Naive thymus-derived CD8-positive, alpha-beta T cell (primary cell): ENCODE measurements at places on chromosomes 12 and 14. TPM values are rescaled to one million over a fixed set of nuclear protein-coding genes. Genes with fewer than 3 reads are reported as not detected.

The GALNT4 gene
- polyA plus RNA-seq: 2.0 TPM

DNA sequence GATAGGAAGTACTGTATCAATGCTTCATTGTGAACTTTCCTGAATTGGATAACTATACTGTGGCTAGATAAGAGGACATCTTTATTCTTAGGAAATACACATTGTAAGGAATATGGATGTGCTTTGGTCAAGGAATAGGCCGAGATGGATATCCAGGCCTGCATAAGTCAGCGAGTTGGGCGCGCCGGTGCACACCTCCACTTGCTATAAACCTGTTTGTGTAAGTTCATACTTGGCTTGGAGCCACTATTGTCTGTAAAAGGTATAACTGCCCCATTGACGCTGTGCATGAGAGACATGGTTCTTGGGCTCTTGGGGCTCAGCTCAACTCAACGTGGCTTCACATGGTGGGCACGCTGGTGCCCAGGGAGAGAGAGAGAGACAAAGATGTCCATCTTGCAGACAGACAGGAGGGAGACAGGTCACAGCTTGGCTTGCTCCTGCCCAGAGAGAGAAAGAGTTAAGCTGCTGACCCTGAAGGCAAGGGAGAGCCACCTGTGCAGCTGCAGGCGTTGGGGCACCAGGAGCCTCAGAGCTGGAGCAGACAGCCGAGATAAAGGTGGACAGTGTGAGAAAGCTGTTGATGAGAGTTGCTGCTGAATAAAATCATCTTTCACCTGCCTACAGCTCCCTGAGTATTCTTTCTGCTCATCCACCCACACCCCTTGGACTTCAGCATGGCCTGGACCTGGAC, 34.1 kb upstream of the COCH start:
- no peak for DNase-seq

- no peak for DNase-seq
These were observed 301.8 kb upstream of the TMPO start for GRCh38 chr12:98213556-98213955.

The RIMKLB gene
- 4.0 TPM for polyA plus RNA-seq

DNA sequence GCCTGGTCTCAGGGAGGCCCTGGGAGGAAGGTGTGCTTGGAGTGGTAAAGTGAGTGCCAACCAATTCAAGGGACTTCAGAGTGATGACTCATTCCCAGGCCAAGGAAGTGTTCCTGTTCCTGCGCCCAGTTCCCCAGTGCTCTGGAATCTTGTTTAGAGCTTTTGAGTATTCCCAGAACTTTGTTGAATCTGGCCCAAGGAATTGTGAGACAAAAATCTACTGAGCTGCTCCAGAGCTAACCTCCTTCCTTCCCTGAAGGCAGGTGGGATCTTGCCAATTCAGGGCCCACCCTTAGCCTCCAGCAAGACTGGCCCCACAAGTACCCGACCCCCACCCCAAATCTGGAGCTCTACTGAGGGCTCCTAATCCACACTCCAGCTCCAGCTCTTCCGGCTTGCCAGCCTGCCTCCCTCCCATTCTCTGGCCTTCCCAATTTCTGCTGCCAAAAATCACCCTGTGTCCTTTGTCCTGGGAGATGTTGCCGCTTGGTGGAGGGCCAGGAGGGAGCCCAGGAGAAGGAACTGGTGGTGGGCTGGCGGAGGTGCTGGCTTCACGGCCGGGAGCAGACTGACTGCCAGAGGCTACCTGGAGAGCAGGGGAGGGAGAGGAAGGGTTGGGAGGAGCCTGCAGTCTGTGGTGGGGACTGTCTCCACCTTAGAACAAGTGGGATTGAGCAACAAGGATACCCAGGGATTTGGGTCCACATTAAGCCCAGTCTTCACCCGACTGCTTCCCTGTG, 2.0 kb upstream of the ATN1 start:
- DNase-seq: no peak

GRCh38 chr12:3672113-3672509, 80.8 kb downstream of the CRACR2A start:
- DNase-seq: no peak

- no peak for DNase-seq
These were observed 349.2 kb downstream of the BCAT1 start for GRCh38 chr12:24599736-24600135.

GRCh38 chr12:112907415-112908157, 824 bp downstream of the OAS1 start:
- DNase-seq: no peak

The SPIC gene
- polyA plus RNA-seq: not detected

The INHBC gene
- polyA plus RNA-seq: not detected

The OR4E2 gene
- not detected for polyA plus RNA-seq

- DNase-seq: no peak
These were observed 25.3 kb downstream of the JDP2 start for GRCh38 chr14:75452900-75453816.

DNA sequence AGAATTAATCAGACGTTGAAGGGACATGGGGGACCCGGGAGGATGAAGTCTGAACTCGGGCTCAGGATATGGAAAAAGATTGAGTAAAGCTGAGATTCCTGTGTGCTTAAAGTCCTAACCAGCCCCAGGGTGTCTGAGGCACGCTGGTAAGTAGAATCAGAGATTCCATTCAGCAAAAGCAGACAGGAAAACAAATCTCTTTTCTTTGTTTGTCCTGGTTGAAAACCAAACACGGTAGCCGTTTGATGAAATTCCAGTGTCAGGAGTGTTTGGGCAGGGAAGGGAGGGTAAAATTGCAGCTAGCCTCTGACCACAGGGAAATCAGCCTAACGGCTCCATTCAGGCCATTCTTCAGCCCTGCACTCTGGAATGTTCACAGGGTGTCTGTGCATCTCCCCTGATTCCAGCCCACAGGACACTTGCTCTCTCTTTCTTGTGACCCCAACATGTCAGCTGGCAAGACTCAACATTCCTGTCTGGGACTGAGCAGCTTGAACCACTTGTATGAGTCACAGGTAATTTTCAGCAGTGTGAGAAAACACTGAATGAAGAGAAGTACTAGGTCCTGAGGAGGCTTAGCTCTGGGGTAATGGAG, 31.0 kb downstream of the NINJ2 start:
- no peak for DNase-seq

The GALNT9 gene
- not detected for polyA plus RNA-seq

The TEX52 gene
- polyA plus RNA-seq: not detected

The DLK1 gene
- not detected for polyA plus RNA-seq

GRCh38 chr12:107378609-107379008, 285.3 kb upstream of the CRY1 start:
- no peak for DNase-seq

GRCh38 chr12:49253033-49253623, 11.8 kb upstream of the TUBA1C start:
- DNase-seq: no peak

DNA sequence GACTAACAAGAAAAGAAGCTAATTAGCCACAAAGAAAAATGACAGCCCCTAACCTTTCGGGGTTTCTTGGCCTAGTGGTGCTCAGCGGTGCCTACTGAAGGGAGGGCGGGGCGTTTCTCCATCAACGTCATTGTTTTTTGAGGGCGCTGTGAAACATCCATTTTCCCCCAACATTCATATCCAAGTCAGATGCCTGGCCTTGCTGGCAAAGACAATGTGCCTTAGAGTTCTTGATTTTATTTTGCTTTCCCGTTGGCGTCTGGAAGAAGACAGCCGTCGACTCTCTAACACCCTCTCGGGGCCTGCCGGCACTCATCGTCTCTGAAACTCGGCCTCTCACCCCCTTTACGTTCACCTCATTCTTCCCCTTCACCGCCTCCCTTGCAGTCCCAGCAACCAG, 154.5 kb downstream of the PHETA1 start:
- no peak for DNase-seq

DNA sequence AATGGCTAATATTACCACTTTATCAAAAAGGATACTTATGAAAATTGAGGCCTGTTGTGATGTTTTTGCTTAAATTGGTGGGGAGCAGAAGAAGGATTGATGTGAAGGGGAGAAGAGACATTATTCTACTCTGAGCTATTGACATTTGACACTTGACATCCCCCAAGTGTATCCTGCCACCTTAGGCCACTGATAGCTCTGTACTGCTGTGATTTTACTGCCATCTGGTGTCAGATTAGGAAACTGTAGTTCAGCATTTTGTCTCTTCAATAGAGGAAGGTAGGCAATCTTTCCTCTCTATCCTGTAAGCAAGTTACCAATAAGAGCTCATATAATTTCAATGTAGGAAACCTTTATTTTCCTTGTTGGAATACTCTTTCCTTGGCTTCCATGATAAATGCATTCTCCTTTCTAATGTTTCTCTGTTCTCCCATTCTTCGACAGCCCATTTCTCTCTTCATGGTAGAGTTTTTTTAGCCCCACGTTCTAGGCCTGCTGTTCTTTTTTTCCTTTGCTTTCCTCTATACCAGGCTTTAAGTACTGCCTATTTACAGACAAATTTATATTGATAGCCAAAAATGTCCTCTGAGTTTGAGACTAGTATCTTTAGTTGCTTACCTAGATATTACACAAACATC, 46.3 kb downstream of the PPHLN1 start:
- peak; percentile 57 for DNase-seq

- no peak for DNase-seq
These were observed 71.3 kb downstream of the PTHLH start for GRCh38 chr12:27900920-27901879.

The TCTN2 gene
- 1.8 TPM for polyA plus RNA-seq

The C1S gene
- polyA plus RNA-seq: 0.15 TPM

The MDGA2 gene
- polyA plus RNA-seq: not detected

The LRRC43 gene
- not detected for polyA plus RNA-seq

- no peak for DNase-seq
These were observed 25.0 kb upstream of the RNASE3 start for GRCh38 chr14:20866194-20866593.

- no peak for DNase-seq
These were observed 245.9 kb downstream of the FOXN3 start for GRCh38 chr14:89171168-89171567.

GRCh38 chr12:51004504-51004903, 21.7 kb downstream of the SLC11A2 start:
- DNase-seq: no peak

The KRT6B gene
- not detected for polyA plus RNA-seq

- DNase-seq: no peak
These were observed 42.0 kb downstream of the CKB start for GRCh38 chr14:103480595-103480994.

DNA sequence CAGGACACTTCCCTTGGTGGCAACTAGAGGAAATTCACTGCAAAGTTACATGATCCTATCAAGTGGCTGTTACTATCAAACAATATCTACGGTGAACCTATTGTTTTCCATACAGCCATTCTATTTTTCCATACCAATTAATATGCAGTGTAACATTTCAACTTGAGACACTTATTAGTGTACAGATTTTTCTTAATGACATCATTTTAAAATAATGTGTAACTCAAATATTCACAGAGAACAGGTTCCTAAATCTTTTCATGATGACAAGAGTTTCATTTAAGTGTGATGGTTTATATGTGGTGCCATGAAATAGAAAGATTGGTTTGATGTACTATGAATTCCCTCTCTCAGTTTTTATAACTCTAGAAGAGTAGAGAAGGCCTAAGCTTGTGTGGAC, 291.2 kb upstream of the SOX5 start:
- no peak for DNase-seq

- no peak for DNase-seq
These were observed 19.6 kb downstream of the DLK1 start for GRCh38 chr14:100746326-100746725.

- DNase-seq: no peak
These were observed 15.5 kb downstream of the TRMT5 start for GRCh38 chr14:60965402-60965801.

GRCh38 chr14:37585971-37586796, 8.9 kb downstream of the FOXA1 start:
- no peak for DNase-seq

DNA sequence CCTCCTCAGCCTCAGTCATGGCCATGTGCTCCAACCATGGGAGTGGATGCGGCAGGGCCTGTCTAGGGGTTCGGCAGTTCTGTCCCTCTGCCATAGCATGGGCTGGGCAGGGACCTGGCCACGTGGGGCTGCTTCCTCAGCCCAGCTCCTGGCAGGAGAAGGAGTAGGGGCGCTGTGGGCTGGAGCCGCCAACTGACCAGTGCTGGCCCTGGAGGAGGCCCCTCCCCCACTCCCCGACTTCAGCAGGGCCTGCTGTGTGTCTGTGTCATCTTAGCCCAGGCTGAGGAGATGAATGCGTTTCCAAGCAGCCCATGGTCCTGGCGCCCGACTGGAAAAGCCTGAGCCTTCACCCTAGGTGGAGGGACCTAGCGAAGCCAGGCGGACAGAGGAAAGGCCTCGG, 2.7 kb upstream of the PACS2 start:
- no peak for DNase-seq

DNA sequence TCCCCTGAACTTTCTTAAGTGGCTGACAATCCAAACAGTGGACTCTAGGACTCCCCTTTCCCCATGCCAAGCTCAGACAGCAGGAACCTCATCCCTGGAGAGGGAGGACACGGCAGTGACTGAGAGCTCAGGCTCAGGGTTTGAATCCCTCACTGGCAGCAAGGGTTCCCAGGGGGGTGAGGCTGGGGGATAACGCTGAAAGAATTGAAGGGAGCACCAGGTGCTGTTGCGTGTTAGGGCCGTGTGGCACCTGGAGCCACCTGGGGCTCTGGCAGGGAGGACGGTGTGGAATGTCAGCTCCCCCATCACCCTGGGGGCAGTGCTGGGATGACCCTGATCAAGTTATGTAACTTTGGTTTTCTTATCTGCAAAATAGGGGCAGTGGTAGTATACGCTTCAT, 40.1 kb downstream of the ANO2 start:
- no peak for DNase-seq

DNA sequence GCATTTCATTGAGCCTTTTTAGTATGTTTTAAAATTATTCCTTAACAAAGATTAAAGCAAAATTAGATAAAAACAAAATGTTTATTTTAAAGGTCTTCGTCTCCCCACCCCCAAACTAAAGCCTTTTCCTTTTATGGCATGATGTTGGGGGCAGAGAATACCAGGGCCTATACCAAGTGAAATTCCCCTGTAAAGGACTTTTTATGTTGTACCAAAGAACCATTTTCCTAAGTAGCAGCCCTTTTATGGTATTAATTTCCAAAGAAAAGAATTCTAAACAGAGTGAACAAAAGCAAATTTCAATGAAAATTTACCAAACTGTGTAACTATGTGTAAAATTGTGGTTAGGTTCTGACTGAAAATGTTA, 71.9 kb upstream of the GNPNAT1 start:
- no peak for DNase-seq

DNA sequence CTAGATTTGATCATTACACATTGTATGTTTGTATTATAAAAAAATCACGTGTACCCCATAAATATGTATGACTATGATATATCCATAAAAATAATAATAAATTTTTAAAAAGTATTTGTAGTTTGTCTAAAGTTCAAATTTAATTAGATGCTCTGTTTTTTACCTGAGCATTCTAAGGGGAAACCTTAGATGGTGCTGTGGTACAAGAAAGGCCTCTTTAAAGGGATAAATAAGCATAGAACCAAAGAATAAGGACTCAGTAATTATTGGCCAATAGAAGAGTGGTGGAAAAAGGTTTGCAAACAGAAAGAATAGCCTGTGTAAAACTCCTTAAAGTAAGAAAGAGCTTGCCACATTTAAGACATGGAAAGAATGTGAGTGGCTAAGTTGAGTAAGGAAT, 580.1 kb upstream of the SEL1L start:
- DNase-seq: no peak

- DNase-seq: no peak
These were observed 5.1 kb upstream of the MAGOHB start for GRCh38 chr12:10618338-10618987.

GRCh38 chr12:115000038-115000437, 316.1 kb upstream of the TBX3 start:
- no peak for DNase-seq

The LRRC10 gene
- not detected for polyA plus RNA-seq
